Endothelial cell of umbilical vein (primary cell): ENCODE measurements at places on chromosomes 11 and 22.

DNA sequence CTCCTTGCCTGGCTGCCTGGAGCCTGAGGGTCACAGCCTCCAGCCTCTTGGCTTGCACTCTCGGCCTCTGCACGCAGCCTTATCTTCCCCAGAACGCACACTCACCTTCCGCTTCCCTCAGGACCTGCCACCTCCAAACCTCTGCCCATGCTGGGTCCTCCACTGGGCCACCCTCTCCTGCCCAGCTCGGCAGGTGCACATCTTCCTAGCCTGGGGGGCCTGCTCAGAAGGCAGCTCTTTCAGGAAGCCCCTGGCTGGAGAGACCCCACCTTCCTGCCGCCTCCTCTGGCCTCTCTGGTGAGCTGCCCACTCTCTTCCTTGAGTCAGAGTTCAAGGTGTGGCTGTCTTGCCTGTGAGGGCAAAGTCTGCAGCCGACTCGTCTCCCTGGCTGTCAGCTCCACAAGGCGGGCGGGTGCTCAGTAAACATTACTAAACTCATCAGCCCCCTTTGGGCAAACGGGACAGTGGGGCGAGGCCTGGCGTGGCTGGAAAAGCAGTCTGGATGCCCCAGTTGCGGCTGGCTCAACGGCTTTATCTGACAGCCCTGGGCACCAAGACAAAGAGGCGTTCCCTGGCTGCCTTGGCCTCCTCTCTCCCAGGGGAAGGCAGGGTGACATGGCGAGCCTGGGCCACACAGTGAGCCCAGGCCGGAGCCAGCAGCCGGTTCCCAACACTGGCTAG, 1.7 kb upstream of the LINC01488 start:
- DNase-seq: no peak

DNA sequence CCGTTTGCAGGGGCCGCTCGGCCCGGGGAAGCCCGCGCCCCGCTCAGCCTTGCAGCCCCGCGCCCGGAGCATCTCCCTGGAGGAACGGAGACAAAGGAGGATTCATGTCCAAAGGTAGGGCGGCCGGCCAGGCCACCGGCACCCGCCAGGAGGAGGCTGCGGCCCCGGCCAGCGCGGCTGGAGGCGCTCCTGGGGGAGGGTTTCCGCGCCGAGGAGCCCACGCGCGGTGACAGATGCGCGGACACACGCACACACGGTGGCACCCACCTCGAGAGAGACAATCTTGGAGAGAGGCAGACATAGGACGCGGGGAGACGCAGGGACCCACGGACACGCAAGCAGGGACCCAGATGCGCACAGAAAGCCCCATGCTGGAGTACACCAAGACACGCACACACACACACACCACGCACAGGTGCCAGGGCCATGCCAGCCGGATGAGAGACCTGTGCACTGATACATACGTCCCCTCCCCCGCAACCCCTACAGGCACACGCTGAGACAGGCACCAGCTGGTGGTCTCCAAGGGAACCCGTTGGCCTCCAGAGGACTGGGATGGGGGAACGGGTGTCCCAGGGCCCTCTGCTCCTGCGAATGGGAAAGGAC, 7.8 kb downstream of the SEPTIN3 start:
- no peak for DNase-seq

DNA sequence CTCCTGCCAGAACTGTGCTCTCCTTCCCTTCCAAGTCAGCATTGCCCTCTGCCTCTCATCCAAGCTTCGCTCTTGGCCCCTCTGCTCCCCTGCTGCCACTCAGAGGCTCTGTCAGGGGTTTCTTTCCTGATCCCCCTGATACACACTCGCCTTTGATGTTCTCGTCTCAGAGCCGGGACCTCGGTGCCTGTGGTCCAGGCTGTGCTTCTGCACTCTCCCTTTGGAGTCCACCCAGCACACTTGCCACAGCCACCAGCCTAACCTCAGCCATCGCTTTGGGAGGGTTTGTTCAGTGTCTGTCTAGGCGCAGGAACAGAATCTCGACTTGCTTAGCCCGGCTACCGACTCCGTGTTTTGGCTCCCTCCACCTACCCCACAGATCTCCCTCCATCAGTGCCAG, 29.1 kb downstream of the PPFIA1 start:
- DNase-seq: no peak

- no peak for DNase-seq
These were observed 22.6 kb downstream of the ACO2 start for GRCh38 chr22:41491374-41492100.

DNA sequence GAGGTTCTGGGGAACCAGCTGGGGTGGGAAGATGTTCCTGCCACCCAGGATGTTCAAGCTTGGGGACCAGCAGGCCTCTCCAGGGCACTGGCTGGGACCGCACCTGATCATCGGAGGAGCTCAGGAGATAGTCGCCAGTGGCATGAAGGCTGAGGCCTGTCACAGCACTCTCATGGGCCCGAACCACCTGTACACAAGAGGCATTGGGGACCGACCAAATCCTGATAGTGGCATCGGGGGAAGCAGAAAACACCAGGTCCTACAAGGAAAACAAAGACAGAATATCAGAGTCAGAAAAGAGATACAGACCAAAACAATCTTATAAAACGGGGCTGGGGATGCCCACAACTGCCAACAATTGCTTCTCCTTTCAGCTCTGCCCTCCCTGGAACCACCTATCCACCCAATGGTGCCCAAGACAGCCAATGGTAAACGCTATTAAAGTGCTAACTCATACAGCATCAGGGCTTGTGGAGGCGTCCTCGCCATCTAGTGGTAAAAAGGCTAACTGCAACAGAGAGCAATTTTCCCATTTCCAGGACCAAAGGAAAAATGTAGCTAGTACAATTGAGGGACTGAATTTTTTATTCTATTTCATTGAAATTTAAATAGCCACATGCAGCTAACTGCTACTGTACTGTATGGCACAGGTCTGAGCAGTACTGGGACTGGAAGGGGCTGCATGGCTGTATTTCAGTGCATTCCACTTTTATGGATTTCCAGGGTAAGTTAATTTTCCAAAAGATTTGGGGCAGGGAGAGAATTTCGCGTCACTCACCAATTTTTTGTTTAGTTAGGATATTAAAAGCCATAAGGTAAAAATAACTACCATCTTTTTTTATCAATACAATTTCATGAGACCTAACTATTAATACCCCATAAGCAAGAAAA, 7.1 kb downstream of the PRPF19 start:
- peak; percentile 81 for DNase-seq

DNA sequence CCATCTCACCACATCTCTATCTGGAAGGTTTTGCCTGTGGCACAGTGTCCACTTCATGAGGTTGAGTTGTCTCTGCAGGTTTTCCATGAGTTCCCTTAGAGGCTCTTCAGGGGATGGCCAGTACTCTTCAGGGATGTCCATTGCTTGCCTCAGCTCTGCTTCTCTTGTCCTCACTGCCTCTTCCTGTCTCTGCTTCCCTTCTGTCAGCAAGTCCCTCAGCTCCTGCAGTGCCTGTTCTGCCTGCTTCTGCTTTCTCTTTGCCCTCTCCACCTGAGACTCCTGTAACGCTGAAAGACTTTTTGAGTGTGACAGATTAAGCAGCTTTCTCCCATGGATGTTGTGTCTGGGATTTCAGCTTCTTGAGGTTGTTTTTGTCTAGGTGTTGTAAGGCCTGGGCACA, 38.2 kb upstream of the MRPL17 start:
- no peak for DNase-seq

DNA sequence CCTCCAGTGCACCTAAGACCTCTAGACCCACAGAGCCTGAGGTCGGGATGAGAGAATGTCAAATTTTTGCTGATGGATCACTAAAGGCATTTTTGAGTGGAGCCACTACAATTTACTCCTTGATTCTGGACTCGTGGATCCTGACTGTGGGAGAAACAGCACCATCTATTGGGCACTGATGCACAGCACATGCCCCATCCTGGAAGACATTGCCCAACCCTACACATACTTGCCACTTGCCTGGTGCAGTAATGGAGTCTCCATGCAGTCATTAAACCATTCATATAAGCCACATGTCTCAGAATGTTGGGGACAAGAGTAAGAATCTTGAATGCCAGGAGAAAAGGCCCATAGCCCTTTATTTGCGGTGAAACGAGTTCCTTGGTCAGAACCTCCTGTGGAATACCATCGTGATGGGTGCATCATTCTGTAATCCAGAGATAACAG, 103.9 kb downstream of the GGTLC2 start:
- peak; percentile 38 for DNase-seq

DNA sequence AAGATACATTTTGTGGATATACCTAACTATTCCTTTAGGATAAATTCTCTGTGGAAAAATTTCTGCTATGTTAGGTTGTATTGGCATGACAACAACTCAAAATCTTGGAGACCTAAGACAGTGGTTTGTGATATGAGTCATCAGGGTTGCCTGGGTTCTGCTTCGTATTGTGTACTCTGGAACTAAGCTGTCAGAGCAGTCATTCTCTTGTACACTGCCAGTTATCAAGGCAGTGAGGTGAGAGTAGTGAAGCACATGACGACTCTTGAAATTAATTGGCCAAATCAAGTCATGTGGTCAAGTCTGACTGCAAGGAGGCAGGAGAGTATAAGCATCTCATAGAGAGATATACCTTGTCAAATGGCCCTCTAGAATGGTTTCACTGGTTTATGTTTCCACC, 104.4 kb downstream of the FANCF start:
- DNase-seq: no peak

DNA sequence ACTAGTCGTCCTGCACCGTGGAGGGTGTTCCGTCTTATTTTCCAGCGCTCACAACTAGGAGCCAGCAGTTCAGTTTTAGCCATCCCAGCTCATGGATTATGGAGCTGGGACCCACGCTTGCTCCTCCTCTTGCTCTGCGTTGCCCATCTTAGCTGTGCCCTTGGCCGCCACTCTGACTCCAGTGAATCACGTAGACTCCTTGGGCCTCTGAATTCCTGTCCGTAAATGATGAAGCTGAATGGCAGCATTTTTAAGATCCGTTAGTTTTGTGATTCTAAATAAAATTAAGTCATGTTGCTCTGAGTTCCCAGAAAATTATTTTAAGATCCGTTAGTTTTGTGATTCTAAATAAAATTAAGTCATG, 23.8 kb downstream of the BCR start:
- no peak for DNase-seq

- no peak for DNase-seq
These were observed 49.8 kb downstream of the MICAL2 start for GRCh38 chr11:12160231-12160630.

DNA sequence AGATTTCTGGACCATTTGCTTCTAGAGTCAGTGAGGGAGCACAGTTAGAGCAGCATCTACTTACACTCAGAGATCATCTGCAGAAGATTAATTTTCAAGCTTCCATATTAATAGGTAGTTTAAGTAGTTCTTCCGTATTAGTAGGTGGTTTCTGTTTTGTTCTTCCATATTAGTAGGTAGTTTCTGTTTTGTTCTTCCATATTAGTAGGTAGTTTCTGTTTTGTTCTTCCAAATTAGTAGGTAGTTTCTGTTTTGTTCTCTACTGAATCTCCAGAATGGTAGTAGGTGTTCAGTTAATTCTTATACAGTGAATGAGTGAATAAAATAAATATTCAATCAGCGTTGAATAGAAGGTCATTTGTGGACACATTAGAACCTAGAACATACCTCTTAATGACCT, 175.7 kb downstream of the TMEM135 start:
- no peak for DNase-seq

- DNase-seq: no peak
These were observed 60.4 kb downstream of the TRAF6 start for GRCh38 chr11:36449561-36450096.

- no peak for DNase-seq
These were observed 522.9 kb downstream of the NTM start for GRCh38 chr11:131893103-131893890.

DNA sequence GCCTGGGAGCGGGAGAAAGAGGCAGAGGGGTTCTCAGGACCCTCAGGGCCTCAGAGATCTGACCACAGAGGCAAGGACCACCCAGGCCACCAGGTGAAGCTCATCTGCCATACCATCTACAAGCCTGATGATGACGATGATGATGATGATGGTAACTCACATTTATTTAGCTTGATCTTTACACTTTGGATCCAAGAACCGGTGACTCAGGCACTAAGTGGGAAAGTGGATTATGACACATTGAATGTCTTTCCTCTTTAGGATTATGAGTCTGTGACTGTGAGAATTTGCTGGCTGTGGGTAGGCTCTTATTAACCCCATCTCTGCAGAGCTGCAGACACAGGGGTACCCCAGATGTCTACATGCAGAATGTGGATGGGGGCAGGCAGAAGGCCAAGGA, 110.3 kb downstream of the DSCAML1 start:
- no peak for DNase-seq

DNA sequence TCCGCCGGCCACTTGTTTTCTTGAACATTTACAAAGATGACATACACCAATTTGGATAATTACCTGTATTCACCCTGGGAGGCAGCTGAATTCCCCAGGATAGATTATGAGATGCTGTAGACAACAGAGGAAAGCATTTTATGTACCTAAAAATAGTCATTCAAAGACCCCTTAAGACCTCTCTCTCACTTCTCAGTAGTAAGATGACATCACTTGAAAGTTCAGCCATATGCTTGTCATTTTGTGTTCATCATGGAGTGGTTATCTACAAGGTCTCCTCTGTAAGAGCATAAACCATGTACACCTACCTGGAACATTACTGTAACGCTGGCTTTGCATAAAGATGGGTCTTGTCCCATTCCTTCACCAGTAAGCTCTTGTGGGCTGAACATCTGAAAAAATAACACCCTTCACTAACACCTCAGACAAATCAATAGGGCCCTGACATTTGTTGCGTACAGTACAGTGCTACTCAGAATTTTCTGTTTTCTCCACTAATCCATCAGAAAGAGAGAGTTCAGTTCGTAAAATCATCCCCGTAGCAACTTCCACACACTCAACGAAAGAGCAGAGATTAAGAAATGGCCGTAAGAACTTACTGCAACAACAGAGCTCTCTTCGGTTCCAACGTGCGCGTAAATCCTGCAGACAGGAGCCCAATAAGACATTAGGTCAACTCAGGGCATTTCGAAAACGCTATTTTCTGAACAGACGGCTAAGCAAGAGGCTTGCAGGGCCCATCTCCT, 15.6 kb upstream of the WDR74 start:
- DNase-seq: no peak

GRCh38 chr11:79434283-79434682, 6.5 kb downstream of the TENM4 start:
- DNase-seq: no peak

GRCh38 chr11:64165481-64165841, 452 bp downstream of the MACROD1 start:
- DNase-seq: no peak

DNA sequence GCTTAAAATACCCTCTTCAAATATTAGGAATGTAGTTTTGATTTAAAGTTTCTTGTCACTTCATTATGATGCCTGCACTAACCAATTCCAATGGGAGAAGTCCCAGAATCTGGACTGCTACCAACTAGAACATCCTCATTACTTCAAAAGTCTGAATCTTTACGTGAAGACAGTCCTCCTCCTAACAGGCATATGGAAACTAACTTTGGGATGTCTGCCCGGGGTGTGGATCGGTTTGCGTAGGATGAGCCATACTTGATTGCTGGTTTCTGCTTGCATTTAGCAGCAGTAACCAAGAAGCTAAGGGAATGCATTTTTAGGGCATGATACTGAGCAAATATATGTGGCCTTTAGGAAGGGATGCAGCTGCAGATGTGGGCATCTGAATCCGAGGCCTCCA, 177.1 kb downstream of the LRRC4C start:
- DNase-seq: no peak
